Activated CD4-positive, alpha-beta T cell treated with anti-CD3 and anti-CD28 coated beads, Interleukin-2, amount 50 U/mL, for 16 hours (primary cell): ENCODE measurements at places on chromosomes 5 and 9.

GRCh38 chr9:86349271-86349670 is 4.9 kb downstream of the TUT7 start:
- no peak for DNase-seq

DNA sequence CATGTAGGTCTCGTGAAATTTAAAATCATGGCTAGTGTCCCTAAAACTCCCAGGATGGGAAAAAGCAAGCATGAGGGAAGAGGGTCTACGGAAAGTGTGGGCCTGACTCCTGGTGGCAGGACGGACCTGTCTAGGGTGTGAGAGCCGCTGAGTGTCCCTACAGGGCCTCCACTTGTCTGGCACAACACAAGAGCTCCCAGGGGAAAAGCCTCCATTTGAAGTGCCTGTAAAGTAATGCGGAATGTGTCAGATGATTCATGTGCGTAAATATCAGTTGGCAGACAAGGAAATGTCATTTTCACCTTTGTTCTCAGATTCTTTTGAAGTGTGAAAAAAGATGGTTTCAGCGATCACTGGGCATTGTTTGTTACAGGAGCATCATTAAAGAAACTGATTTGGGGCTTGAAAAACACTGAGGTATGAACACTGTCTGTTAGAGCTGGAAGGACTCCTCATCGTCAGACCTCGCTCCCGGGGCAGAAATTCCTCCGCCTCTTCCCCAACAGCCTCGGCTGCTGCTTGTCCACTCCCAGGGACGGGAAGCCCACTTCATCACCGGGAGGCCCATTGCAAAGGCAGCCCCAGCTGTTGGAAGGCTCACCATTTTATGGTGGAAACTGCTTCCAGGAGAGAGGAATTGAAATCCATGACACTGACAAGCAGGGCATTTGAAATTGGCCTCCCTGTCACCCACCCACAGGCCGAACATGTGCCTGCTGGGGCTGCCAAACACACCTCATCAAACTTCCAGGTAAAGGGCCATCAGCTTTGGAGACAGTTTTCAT is 240.8 kb downstream of the FSTL4 start:
- no peak for DNase-seq

- DNase-seq = peak; percentile 58
These were observed at the start of gene GPRIN1 for GRCh38 chr5:176609724-176610434. Gene GPRIN1, minus strand, starts transcription at chr5:176610156. Its CDS starts 10,322 bp downstream, at chr5:176599834.

- peak; percentile 89 for DNase-seq
These were observed 38.2 kb downstream of the GZMK start for GRCh38 chr5:55062039-55062779.

DNA sequence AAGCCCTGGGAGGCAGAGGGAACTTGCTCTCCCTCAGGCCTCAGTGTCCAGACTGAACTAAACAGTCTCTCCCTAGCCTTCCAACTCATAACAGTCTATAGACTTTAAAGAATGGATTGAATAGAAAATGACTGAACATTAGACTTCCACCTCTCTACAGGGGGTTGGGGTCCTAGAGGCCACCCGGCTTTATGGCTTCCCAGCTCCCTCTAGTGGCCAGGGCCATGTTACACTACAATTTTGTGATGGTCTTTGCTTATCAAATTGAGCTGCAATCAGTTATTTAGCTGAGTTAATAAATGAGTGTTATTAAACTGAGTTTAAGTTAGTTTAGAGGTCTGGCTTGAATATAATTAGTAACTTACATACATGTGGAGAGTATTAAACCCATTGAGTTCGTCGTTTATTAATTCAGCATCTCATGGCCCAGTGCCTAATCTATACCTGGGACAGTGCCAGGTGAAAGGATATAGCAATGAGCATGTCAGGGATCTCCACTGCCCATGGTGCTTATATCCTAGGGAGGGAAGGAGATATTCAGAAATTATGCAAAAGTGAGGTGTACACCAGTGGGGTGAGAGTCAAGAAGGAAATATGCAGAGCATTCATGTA is 105.2 kb downstream of the SH3TC2 start:
- peak; percentile 48 for DNase-seq
